ENCODE measurements at places on chromosomes 7 and 10.

- DNase-seq, result peak; percentile 48
Observed at GRCh38 chr7:22791204-22792158, 31.2 kb downstream of the TOMM7 start.

GRCh38 chr10:26423722-26424121 is 14.4 kb upstream of the APBB1IP start:
- DNase-seq, result no peak

DNA sequence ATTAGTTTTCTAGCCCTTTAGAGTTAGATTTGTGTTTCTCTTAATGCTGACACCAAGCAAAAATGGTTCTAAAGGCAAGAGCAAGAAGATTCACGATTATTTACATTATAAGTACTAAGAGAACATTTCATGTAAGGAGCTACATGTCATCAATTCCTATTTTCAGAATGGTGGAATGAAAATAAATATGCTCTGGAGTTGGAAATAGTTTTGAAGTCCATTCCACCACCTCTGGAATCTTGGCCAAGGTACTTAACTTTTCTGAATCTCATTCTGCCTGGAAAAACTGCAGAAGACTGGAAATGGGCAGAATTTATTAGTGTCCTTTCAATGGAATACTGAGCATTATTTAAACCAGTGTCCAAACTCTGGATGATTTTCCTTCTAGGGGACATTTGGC is 125.1 kb upstream of the RAB11FIP2 start:
- DNase-seq, result peak; percentile 58

DNA sequence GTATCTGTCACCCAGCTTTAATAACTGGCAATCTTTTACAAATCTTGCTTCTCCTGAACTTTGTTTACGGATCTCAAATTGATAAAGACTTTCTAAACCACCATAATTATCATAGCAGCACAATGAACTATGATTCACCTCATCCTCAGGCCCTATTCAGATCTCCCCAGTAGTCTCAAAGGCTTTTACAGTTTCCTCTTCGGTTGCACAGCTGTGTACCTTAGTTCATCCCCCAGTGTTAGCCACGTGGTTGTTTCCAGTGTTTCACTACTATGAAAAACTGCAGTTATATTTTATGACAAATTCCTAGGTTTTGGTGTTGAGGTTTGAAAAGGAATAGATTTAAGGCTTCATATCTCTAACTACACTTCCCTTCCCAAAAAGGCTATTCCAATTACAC is 24.9 kb downstream of the PAXIP1 start:
- no peak for DNase-seq

DNA sequence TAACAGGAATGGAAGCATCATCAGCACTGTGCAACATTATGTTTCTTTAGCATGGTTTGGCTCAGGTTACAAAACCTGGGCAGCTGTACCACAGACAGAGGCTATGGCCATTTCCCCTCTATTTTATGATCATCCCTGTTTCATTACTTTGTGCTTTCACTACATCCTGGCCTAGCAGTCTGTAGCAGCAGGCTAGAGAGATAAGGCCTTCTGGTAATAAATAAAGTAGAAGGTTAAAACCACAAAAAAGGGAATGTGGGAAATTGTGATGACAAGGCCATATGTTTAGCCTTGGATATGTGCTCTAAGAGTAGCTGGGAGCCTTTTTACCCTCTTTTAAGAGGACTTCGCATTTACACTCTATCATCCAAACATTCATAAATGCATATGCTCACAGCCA is 266.2 kb upstream of the PHF14 start:
- DNase-seq, result no peak

DNA sequence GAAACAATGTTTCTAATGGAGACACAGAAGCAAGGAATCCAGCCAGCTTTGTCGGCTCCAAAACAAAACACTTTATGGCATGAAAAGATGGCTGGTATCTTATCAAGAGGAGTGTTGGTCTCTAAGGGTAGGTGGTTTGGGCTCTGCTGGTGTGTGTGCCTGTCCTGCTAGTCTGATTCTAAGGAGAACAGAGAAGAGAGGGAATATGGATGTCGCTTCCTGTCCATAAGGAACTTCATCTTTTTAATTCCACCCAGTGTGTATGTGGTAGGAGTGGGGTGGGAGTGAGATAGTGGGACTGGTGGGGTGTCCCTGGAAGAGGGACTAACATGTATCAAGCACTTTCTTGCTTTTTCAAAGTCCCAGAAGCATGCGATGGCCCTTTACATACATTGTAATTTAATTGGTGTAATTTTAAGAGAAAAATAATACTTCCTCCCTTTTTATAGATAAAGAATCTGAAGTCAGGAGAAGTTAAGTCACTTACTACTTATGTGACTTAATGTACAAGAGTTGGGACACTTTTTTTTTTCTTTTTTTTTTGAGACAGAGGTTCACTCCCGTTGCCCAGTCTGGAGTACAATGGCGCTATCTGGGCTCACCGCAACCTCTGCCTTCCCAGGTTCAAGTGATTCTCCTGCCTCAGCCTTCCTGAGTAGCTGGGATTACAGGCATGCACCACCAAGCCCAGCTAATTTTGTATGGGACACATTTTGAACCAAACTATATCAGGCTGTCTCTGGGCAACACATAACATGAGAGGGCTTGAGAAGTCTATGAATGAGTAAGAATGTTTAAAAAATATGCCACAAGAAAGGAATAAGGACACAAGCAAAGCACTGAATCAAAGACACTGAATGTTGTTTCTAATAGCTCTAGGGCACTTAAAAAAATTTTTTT is 18.8 kb downstream of the NT5C3A start:
- DNase-seq, result no peak

DNA sequence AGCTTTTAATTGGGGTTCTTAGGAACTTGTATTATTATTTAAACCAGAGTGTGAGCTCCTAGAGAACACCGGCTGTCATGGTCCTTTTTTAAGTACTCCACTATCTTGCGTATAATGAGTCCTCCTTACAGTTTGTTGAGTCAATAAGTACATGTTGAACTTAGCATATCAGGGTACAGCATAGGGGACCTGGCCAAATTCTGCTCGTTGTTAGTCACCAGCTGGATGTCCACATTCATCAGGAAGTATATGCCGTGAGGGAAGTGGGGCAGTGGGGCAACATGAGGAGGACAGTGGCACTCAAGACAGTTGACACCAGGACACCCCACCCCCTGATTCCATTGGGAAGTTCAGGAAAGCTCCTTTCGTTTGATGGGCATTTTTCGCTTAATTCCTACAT is 16.6 kb downstream of the RPP30 start:
- DNase-seq, result no peak

GRCh38 chr7:109059089-109059488 is 489.4 kb downstream of the DNAJB9 start:
- no peak for DNase-seq

DNA sequence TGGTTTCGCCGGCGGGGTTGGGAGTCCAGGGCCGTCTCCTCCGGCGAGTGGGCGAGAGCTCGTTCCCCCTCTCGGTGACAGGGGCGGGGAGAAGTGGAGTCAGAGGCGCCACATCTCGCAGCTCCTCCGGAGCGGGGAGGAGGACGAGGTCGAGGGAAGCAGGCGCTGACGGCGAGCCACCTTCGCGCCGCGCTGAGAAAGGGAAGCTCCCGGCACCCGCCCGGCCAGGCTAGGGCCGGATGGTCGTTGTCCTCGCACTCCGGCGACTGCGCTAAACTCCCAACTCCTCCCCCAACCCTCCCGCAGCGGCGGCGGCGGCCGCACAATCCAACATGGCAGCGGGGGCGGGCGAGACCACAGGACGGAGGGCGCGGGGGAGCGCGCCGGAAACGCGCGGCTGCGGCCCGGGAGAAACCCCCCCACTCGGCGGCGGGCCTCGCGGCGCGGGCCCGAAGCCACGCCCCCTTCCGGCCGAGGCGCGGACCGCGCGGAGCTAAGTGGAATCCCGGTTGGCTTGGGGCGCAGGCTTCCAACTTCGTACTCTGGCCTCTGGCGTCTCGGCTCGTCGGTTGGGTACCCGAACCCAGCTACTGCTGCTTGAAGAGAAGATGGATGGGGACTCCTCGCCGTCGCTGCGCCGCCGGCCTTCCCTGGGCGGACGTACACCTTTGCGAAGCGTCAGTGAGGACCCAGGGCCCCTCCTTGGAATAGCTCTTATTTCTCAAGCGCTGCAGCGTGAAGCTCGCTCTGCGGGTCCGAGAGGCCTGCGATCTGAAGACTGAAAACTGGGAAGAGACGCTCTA is at the start of gene WASL:
WASL (minus strand) TSS at position 270 of the 803 bp plus-strand sequence; CDS start at position 1, 269 bp downstream.
- peak; percentile 90 for DNase-seq

GRCh38 chr10:76139431-76139830 is 708.0 kb downstream of the LRMDA start:
- no peak for DNase-seq

- no peak for DNase-seq
Observed at GRCh38 chr10:127600479-127600878, 51.4 kb downstream of the NPS start.

DNA sequence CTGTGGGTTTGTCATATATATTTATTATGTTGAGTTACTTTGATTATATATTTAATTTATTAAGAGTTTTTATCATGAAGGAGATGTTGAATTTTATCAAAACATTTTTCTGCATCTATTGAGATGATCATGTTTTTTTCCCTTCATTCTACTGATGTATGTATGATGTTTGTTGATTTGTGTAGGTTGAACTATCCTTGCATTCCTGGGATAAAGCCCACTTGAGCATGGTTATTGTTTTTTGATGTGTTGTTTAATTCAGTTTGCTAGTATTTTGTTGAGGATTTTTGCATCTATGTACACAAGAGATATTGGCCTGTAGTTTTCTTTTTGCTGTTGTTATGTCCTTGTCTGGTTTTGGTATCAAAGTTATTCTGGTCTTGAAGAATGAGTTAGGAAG is 31.1 kb downstream of the SCART1 start:
- no peak for DNase-seq

DNA sequence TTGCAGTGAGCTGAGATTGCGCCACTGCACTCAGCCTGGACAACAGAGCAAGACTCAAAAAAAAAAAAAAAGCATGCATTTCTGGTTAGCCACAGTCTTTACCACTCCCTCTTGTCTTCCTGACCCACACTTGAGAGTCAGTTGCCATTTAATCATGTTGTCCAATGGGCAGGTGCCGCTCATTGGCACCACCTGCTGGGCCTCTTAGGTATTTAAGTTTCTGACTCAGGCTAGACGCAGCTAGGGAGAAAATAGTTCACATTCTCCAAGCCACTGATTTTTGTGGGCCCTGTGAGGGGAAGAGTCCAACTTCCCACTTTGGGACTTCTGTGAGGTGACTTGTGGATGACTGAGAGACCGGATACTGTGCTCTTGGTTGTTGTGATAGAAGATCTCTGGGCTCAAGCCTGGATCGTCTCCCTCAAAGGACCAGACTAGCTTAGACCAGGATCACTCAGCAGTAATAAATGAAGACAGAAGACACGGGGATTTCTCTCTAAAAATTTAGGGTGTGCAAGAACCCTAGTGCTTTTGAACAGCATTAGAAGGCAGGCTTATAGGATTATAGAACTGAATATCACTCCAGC is 26.8 kb upstream of the SORCS3 start:
- peak; percentile 36 for DNase-seq

GRCh38 chr10:95287281-95287680 is 3.5 kb downstream of the PDLIM1 start:
- DNase-seq, result peak; percentile 37

DNA sequence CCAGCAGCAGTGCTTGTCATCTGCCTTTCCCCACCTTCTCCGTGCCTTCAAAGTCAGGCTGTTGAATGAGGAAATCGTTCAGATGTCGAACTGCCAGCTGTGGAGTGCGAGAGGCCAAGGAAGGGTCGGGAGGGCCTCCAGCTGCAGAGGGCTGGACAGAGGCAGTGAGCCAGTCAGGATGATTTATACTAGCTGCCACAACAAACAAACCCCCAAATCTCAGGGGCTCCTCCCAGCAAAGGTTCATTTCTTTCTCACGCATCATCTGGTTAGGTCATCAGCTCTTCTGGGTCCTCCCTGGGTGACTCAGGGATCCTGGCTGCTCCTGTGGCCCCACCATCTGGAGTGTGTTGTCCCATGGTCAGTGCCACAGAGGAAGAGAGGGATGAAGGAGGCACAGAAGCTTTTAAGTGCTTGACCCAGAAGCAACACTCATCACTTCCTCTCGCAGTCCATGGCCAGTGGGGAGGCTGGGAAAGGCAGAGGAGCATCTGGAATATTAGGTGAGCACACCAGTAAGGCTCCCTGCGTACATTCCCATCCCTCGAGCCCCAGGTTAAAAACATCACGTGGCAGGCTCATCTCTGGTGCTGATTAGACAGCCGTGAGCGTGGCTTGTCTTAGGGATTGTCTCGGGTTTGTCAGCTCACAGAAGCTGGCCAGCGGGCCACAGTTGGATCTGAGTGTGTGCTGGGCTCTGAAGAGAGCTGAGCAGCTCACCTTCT is 140.7 kb downstream of the RGS10 start:
- DNase-seq, result peak; percentile 94

- DNase-seq, result peak; percentile 24
Observed at GRCh38 chr7:24879291-24879690, 100.7 kb downstream of the OSBPL3 start.

- DNase-seq, result no peak
Observed at GRCh38 chr7:155283565-155284194, 14.0 kb upstream of the INSIG1 start.

DNA sequence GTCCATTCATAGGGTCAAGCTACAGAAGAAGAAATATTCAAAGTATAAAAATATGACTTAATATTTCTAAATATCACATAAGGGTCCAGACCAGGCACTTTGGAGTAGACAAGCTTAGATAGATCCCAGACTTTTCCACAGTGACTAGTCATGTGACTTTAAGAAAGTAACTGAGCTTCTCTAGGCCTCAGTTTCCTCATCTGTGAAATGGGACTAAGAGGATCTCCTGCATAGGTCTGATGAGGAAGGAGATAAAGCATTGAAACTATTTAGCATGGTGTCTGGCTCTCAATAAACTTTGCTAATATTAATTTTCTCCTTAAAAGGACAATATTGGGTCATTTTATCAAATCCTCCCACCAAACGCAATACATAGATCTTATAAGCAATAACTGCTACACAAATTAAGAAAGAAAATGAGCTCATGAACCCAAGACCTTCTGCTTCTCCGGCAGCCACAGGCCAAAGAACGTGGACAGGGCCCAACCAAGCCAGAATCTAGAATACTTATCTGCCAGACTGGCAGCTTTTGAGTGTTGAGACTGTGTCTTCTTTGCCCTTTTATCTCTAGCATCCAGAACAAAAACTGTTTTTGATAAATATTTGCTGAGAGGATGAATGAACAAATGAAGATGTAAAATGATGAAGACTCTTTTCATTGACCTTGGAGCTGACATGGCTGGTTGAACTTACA is 1.6 kb upstream of the TARP start:
- DNase-seq, result no peak

DNA sequence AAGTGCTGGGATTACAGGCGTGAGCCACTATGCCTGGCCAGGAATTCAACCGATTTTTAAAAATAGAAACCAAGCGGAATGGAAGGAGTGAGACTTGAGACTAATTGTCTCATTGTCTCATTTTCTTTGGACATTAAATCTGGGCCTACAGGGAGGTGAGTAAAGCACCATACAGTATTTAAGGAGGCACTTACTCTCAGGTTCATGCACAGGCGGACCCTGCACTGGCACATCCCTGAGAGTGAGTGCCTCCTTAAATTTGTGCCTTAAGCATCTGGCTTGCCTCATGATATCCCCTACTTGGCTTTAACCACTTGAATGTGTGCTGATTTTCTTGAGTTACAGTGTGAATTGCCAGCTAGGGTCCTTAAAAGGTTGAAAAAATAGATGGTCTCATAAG is 10.6 kb downstream of the UBE3C start:
- DNase-seq, result no peak

GRCh38 chr7:19114551-19114855 is 2.9 kb downstream of the TWIST1 start:
- DNase-seq, result peak; percentile 74

- DNase-seq, result peak; percentile 99
Observed at GRCh38 chr7:1459512-1459892, 232 bp upstream of the MICALL2 start.

Measured in fibroblast of skin of right biceps (primary cell).